ENCODE measurements at places on chromosomes 12 and 14.
A peak's percentile ranks its signal among the peaks of the same experiment; 100 is the strongest.

DNA sequence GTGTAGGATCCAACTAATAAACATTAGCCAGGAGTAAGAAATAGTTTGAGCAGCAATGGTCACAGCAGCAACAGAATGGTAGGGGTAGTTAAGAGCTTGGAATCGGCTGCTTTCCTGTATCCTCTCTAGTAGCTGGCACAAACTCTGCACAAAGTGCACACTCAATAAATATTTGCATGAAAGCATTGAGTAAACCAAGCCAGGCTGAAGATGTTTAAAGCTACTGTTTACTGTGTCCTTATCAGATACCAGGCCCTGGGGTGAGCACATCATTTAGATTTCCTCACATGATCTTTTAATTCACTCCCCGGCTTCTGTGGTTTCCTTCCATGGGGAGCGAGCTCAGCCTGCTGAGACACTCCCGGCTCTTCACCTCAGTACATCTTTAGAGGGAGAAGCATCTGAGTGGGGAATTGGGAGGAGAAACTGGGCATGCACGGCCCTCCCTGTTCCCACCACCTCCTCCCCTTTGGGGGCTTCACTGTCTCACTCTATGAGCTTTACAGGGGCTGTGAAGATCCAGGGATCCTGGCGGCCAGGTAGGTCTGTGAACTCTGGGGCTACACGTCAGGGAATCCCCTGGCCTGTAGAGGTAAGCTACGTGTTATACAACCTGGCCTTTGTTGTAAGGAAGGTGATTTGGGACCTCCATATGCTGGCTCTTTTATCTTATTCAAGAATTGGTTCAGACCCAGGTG is 107.2 kb upstream of the VASH1 start:
- H3K27me3 ChIP-seq, result peaks cover 17% of the 10 kb centered on the region
- no peaks in the 10 kb centered on the region for H3K4me1 ChIP-seq
- DNase-seq, result no peak

GRCh38 chr12:32507942-32508320 is 108.6 kb downstream of the FGD4 start:
- no peaks in the 10 kb centered on the region for H3K4me1 ChIP-seq
- no peaks in the 10 kb centered on the region for H3K27me3 ChIP-seq
- DNase-seq, result no peak
- H3K4me3 ChIP-seq, result no peak overlapping the region
- no peaks in the 10 kb centered on the region for H3K36me3 ChIP-seq
- H3K27ac ChIP-seq, result no peak overlapping the region

DNA sequence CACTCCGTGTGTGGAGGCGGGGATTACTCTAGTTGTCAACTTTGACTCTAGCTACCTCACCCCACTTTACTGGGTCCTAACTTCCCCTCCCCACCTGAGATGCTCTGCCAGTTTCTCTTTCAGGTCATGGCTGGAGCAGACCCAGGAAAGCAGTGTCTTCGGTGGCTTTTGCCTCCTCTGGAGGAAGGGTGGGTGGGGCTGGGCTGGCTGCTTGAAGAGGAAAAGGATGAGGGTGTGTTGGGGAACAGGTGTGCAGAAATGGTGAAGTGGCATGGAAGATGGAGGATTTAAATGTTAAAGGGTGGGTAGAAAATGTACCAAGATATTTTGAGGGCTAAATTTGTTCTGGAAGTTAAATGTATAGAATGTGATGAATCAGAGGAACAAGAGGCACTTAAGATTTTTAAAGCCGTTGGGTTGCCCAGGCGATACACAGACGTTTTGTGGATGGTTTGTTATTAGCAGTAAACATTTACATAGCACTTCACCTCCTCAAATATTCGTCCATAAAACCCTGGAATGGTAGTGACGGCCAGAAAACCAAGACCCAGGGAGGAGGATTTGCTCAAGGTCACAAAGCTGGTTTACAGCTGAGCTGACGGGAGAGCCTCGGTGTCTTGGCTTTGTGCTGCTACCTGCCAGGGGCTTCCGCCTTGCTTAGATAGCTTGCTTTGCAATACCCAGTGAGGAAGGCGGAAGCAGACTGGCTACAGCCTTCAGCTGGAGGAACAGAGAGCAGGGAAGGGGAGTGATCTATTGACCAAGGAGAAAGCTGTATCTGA is 72.2 kb upstream of the PRMT8 start:
- no peak for DNase-seq
- no peak overlapping the region for H3K27ac ChIP-seq
- H3K4me3 ChIP-seq, result no peak overlapping the region

DNA sequence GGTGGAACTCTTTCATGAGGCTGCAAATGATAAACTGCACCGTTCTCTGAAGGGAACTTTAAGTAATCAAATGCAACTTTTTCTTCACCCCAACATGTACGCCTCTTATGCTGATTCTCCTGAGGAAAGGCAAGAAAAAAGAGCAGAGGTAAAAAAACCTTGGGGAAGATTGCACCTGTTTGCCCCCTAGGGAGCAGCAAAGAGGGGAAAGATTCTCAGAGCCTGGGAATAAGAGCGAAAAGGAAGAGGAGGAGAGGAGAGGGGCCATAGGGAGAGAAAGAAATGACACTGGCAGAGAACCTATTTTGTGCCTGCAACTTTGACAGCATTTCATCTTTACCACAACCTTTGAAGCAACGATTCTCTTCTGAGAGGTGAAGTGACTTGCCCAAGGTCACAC is 254.6 kb downstream of the KSR2 start:
- H3K36me3 ChIP-seq, result no peaks in the 10 kb centered on the region
- H3K4me3 ChIP-seq, result no peak overlapping the region
- H3K27ac ChIP-seq, result no peak overlapping the region
- H3K27me3 ChIP-seq, result peaks cover 9% of the 10 kb centered on the region

GRCh38 chr12:4286228-4286627 is 12.7 kb downstream of the CCND2 start:
- no peaks in the 10 kb centered on the region for H3K27me3 ChIP-seq
- no peak overlapping the region for H3K4me3 ChIP-seq
- DNase-seq, result no peak
- no peaks in the 10 kb centered on the region for H3K4me1 ChIP-seq

GRCh38 chr12:88258396-88258795 is 116.3 kb downstream of the TMTC3 start:
- H3K36me3 ChIP-seq, result no peaks in the 10 kb centered on the region
- H3K4me3 ChIP-seq, result no peak overlapping the region
- H3K27ac ChIP-seq, result no peak overlapping the region
- DNase-seq, result no peak
- H3K27me3 ChIP-seq, result no peaks in the 10 kb centered on the region
- peaks cover 10% of the 10 kb centered on the region for H3K4me1 ChIP-seq

DNA sequence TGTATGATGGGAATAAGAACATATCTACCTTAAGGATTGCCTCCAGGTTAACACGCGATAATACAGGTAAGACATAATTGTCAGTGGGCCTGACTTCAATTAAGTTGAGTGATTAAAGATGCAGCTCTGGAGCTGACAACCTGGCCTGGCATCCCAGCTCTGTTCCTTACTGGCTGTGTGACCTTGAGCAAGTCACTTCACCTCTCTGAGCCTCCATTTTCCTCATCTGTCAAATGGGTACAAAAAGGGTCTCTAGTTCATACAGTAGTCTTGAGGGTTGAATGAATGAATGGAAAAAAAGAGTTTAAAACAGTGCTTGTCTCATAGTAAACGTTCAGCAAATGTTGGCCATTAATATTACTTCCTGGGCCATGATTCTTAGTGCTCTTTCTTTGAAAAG is 213.9 kb downstream of the PHETA1 start:
- no peak overlapping the region for H3K27ac ChIP-seq
- peaks cover 13% of the 10 kb centered on the region for H3K4me1 ChIP-seq
- no peaks in the 10 kb centered on the region for H3K36me3 ChIP-seq
- DNase-seq, result no peak

DNA sequence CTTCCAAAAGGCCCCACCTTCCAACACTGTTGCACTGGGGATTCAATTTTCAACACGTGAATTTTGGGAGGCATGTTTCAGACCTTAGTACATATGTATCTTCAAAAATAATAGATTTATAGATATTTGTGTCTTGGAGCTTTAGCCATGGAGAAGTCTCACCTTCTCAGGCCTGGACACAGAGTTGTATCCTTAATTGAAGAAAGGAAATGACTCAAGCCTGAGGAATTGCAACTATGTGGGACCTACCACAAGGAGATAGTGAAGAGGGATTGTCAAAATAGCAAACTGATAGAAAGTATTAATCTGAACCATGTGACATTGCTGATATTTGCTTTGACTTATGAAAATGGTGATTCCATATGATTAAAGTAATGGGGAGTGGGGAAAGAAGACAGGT is 89.8 kb downstream of the ACSS3 start:
- H3K4me3 ChIP-seq, result no peak overlapping the region
- H3K27ac ChIP-seq, result no peak overlapping the region
- H3K36me3 ChIP-seq, result no peaks in the 10 kb centered on the region
- no peak for DNase-seq

- H3K27ac ChIP-seq, result no peak overlapping the region
- DNase-seq, result no peak
- no peaks in the 10 kb centered on the region for H3K27me3 ChIP-seq
- H3K4me1 ChIP-seq, result no peaks in the 10 kb centered on the region
These were observed 39.8 kb downstream of the MSRB3 start for GRCh38 chr12:65318186-65318685.

DNA sequence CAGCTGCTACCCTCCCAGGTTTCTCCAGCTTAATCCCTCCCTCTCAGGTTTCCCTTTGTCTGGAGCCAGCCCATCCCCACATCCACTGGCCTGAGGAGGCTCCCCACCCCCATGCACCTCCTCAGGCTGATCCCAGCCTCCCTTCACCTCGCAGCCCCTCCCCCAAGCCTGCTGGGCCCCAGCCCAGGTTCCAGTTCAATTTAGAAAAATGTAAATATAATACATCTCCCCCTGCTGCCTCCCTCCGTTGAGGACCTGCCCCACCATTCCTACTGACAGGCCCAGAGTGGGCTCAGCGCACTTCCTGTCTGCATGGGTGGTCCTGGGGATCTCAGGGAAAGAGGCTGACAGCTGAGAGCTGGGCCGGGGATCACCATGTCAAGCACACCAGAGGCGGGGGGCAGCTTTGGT is 155.8 kb downstream of the NTF3 start:
- no peaks in the 10 kb centered on the region for H3K4me1 ChIP-seq
- H3K27ac ChIP-seq, result no peak overlapping the region
- no peak for DNase-seq
- H3K4me3 ChIP-seq, result no peak overlapping the region
- H3K27me3 ChIP-seq, result no peaks in the 10 kb centered on the region
- H3K36me3 ChIP-seq, result no peaks in the 10 kb centered on the region

- DNase-seq, result no peak
- H3K36me3 ChIP-seq, result no peaks in the 10 kb centered on the region
- H3K27ac ChIP-seq, result no peak overlapping the region
- no peaks in the 10 kb centered on the region for H3K27me3 ChIP-seq
These were observed 17.8 kb downstream of the KCNMB4 start for GRCh38 chr12:70383886-70384285.

DNA sequence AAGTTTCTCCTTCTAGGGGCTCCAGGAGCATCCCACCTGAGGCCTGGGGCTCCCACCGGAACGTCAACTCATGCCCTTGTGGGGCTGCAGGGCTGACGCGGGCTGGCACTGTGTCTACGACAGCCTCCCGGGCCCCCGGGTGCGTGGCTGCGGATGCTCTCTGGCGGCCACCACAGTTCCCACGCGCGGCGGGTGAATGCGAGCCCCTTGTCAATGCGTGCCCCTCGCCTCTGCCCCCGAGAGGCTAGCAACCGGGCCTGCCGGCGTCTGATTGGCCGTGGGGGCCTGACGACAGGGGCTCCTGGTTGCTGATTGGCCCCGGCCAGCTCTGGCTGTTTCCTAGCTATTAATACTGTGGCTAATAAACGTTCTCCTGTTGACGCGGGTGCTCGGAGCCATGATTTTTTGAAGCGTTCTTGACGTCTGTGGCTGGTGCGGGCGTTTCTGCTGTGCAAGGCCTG is 1.8 kb upstream of the MEG3 start:
- no peak overlapping the region for H3K27ac ChIP-seq
- DNase-seq, result peak; percentile 77
- peaks cover 39% of the 10 kb centered on the region for H3K27me3 ChIP-seq
- no peaks in the 10 kb centered on the region for H3K4me1 ChIP-seq
- H3K4me3 ChIP-seq, result no peak overlapping the region
- H3K36me3 ChIP-seq, result no peaks in the 10 kb centered on the region

DNA sequence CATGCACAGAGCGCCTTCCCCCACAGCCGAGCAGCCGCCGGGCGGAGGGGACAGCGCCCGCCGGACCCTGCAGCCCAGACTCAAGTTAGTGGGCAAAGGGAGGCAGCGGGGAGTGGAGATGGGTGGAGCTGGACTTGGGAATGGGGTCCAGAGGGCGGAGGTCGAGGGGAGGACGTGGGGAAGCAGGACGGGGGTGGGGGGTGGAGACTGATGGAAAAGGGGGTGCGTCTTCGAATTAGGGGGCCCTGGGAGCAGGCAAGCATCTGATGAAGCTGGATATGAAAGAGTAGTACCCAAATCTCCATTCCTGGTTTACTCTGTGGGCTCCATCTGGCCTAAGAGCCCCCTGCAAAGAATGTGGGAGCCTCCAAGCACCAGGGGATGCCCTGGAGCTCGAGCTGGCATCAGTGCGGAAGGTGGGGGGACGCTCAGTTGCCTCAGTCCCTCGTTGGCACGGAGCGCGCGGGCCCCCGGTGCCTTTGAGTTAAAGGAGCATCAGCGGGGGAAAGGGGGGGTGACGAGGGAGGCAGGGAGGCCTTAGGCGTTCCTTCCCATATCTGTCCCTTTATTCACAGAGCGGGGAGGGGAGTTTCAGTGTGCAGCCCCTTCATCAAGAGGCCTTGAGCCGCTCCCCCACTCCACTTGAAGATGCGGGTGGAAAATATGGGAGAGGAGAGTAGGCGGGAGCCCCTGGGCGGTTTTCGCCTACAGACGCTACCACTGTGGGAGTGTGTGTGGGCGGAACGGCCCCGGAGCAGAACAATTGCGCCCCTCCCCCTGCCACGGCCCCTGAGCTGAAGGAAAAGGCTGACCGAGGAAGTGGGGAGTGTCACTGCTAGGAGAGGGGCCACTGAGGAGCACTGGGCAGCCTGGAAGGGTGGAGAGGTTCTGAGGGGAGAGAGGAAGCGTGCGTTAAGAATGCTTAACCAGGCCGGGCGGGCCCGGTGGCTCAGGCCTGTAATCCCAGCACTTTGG is 644 bp downstream of the NAB2 start:
- H3K27ac ChIP-seq, result peak overlapping the region; percentile 100
- H3K4me1 ChIP-seq, result peaks cover 71% of the 10 kb centered on the region
- peak; percentile 92 for DNase-seq
- peak overlapping the region; percentile 96 for H3K4me3 ChIP-seq
- H3K27me3 ChIP-seq, result no peaks in the 10 kb centered on the region

DNA sequence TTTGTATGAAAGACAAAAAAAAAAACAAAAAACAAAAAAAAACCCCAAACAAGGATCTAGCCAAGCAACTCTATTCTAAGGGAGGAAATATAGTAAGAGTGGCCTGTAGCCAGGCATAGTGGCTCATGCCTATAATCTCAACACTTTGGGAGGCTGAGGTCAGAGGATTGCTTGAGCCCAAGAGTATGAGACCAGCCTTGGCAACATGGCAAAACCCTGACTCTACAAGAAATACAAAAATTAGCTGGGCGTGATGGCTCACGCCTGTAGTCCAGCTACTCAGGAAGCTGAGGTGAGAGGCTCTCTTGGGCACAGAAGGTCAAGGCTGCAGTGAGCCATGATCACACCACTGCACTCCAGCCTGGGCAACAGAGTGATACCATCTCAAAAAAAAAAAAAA is 47.9 kb downstream of the TMEM117 start:
- no peaks in the 10 kb centered on the region for H3K36me3 ChIP-seq
- no peak overlapping the region for H3K27ac ChIP-seq

GRCh38 chr12:99427104-99427503 is 220.4 kb upstream of the GARIN6 start:
- no peak overlapping the region for H3K4me3 ChIP-seq
- no peaks in the 10 kb centered on the region for H3K36me3 ChIP-seq
- no peak overlapping the region for H3K27ac ChIP-seq
- H3K27me3 ChIP-seq, result no peaks in the 10 kb centered on the region
- no peaks in the 10 kb centered on the region for H3K4me1 ChIP-seq
- no peak for DNase-seq

Measured in sigmoid colon (tissue), 7 donors.